Stimulated activated CD8-positive, alpha-beta memory T cell treated with anti-CD3 and anti-CD28 coated beads, Interleukin-7, amount 100 ng/mL, for 48 hours (primary cell): ENCODE measurements at places on chromosomes 3 and 15.

DNA sequence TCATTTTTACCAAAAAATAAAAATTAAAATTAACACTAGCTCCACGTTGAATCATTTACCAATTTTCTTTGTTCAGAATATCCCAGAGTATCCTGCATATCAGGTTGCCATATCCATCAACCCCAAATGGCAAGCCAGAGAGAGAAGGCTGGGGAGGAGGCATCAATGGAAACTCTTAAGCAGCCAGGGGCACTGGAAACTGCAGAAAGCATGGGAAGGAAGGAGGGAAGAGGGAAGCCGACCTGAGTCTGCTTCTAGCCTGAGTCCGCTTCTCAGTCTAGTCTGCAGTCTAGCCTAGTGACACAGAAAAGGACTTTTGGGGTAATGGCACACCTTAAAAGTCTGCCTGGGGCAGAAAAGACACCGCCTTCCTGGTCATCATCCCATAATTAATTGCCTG is 1.6 kb upstream of the MTHFS start:
- no peak for DNase-seq

GRCh38 chr15:66089049-66089448 is 164.5 kb downstream of the MEGF11 start:
- DNase-seq = no peak

DNA sequence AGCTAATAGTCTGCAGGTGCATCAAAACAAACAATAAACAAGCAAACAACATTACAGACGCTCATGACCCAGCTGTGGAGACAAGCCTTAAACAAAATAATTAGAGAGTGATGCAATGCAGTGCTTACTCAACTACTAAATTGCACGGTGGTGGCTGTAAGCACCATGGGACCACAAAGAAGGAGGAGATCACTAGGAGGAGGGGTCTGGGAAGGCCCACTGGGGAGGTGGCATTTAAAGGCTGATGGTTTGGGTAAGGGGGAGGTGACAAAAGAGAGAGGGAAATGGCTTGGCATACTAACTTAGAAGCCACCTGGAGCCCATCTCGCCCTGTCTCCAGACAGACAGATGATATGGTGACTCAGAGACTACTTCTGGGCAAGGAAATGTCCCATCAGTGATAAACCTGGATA is 516.7 kb downstream of the FOXP1 start:
- DNase-seq = peak; percentile 40

GRCh38 chr3:6737630-6738029 is 123.3 kb upstream of the GRM7 start:
- no peak for DNase-seq

DNA sequence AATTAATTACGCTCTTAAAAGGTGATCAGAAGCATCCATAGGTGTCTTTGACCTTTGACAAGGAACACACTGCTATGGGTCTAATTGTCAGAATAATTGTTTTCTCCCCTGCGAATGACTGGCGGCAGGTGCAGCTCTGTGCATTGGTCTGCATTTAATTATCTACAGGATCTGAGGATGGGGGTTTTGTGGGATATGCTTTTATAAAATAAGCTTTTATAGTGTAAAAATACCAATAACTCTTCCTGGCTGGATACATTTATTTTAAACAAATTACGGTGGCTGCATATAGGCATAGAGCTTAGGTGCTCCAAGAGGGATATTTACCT is 201.6 kb upstream of the RGMA start:
- DNase-seq = no peak

DNA sequence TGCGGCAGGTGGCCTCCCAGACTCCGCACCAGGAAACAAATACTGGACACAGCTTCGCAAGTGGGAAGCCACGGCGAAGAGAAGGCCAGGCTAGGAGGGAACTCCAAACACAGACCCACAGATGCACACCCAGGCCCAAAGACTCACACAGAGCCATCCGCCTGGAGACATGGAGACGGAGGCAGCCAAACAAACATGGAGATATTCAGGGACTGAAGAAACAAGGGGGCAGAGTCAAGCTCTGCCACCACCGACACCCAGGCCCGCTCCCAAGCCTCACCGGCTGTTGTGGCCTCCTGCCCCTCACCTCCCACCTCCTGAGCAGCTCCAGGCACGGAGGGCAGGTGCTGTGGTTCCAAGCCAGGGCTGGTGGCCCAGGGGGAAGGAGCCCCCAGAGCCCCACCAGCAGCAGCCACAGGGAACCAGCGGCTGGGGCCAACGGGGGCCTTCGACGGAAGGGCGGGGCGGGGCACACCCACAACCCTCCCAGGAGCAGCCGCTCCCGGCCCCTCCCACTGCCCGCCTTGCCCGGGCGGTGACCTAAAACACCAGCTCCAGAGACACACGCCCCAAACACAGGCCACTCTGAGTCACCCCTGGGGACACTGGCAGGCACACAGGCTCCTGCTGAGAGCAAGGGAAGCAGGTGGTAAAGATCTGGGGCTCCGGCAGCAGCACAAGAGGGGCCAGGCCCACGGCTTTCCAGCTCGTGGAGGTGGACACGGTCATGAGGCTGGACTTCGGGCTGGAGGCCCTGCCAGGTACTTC is 31.9 kb downstream of the TNK2 start:
- DNase-seq = no peak

GRCh38 chr15:67738056-67738455 is 87.3 kb upstream of the SKOR1 start:
- DNase-seq = no peak

DNA sequence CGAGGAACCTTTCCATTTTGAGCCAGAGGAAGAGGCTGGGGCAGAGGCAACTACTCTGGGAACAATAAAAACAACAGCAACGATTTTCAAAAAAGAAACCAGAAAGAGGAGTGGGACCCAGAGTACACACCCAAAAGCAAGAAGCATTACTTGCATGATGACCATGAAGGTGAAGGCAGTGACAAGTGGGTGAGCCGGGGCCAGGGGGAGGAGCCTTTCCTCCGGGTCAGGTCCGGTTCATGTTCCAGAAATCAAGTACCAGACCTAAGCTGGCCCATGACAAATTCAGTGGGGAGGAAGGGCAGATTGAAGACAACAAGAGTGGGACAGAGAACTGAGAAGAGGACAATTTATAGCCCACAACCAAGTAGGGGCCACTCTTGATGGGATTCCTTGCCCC is 77.2 kb upstream of the STT3B start:
- no peak for DNase-seq

DNA sequence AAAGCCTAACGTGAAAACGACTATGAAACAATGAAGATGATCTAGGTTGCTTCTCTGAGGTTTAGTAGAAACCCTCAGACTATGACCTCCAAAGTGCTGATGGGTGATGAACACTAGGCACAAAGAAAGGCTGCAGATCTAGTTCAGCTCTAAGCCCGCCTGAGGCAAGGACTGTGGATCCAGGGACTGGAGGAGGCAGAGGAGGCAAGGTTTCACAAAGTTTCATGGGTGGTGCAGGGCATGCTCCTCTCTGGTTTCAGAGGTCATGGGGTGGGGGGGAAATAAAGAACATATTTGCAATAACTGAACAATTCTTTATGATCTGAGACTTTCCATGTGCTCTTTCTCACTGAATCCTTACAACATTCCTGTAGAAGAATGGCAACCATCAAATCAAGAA is 679.2 kb downstream of the NTRK3 start:
- DNase-seq = no peak

- no peak for DNase-seq
Observed at GRCh38 chr3:139088462-139089324, 44.0 kb upstream of the PRR23C start.

- no peak for DNase-seq
Observed at GRCh38 chr3:72999951-73000350, 3.3 kb downstream of the PPP4R2 start.

- no peak for DNase-seq
Observed at GRCh38 chr15:68348081-68348480, 70.5 kb downstream of the FEM1B start.

DNA sequence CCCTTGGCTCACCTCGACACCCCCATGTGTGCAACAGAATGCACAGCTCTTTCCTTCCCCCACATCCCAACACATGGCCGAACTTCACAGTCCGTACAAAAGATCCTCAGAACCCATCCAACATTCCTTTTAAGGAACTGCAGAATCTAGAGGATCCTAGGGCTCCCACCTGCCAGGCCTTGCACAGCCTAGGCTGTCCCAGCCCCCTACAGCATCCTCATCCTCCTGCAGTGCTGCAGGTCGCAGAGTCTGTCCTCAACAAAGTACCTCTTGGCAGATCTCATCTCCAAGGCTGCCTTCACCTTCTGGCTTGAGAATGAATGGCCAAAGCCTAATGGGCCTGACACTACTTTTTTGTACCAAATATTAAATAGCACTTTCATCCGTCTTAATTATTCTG is 19.8 kb downstream of the PRR23E start:
- no peak for DNase-seq

- DNase-seq = no peak
Observed at GRCh38 chr3:186241910-186242821, 119.9 kb downstream of the DGKG start.

GRCh38 chr15:57160823-57161560 is 215.3 kb upstream of the CGNL1 start:
- DNase-seq = no peak
